Mucosa of descending colon (tissue), 3 donors: ENCODE measurements at places on chromosomes 11 and 22. TPM values are rescaled to one million over a fixed set of nuclear protein-coding genes. Genes with fewer than 3 reads are reported as not detected.

The CTSD gene
- total RNA-seq: 1,007 TPM

GRCh38 chr11:73398132-73398526 is 21.9 kb downstream of the RELT start:
- DNase-seq: no peak

GRCh38 chr22:27239520-27239919 is 562.0 kb downstream of the MN1 start:
- DNase-seq: no peak

DNA sequence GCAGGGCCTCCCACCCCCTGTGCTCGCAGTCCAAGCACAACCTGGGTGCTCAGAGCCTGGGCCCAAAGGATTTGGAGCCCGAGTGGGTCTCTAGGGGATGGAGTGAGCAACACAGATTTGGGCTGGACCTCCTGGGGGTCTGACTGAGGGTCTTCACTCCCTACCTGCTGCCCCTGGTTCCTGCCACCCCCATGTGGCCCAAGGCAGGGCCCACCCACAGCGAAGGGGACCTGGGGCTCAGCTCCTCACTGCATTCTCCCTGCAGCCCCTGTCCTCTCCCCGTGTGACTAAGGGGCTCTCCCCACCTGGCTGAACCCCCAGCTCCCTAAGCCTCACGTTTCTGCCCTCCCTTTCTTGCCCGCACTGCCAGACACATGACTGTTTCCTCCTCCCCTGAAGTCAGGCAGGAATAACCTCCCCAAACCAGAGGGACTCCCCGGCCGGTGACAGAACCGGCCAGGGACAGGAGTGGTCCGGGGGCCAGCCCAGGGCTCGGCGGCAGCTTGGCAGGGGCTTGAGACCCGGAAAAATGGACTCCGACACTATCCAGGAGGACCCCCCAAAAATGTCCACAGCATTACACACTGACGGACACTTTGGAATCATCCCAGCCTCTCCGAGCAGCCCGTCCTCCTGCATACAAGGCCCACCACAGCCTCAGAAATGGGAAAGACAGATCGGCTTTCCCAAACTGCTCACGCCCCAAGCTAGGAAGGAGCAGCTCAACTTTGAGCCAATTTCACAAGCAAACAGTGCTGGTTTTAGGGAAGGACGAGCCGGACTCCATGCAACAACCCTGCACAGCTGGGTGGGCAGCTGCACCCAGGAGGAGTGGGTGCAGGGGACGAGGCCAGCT is 57.8 kb downstream of the BRD1 start:
- DNase-seq: no peak

- DNase-seq: no peak
Observed at GRCh38 chr11:99671808-99672409, 651.2 kb downstream of the CNTN5 start.

DNA sequence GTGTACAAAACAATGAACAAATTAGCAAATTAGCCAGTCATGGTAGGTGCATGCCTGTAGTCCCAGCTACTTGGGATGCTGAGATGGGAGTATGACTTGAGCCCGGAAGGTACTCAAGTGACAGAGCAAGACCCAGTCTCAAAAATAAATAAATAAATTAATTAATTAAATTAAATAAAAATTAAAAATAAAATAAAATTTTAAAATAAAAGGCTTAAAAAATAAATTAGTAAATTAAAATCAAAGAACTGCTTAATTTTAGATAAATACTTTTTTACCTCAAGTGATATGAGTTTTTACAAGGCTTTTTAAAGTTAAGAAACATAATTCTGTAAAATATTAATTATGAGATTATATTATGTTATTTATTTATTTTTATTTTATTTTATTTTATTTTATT is 50.9 kb upstream of the TSPAN18 start:
- no peak for DNase-seq

- no peak for DNase-seq
Observed at GRCh38 chr11:117859488-117860112, 16.9 kb downstream of the FXYD6 start.

DNA sequence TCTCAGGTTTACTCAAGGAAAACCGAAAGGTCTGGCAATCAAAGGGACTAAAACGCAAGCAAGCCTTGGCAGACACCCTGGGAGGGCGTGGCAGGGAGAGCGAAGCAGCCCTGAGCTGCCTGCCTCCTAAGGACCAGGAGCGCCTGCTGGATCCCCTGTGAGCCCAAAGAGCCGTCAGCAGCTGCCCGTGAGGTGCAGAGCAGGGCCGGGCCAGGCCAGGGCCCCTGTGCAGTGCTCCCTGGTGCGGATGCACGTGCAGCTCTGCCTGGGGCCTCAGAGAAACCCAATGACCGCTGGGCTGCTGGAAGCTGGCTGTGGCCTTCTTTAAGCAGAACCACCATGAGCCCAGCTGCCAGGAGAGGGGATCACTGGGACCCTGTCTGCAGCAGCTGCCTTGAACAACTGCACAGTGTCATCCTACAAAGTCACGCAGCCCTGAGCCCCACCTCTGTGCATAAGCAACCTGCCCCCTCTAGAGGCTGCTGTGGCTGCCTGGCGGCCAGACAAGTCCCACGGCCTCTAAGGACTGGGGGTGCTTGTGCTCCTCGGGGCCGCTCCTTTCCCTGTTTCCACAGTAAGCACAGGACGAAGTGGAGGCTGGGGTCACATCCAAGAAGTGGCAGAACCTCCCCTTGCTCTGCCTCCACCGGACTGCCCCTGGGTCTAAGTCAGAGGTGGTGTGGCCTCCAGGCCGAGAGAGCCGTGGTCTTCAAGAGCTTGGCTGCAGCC is 29.1 kb upstream of the COMT start:
- DNase-seq: no peak

- DNase-seq: no peak
Observed at GRCh38 chr22:46057246-46058090, 80.5 kb upstream of the WNT7B start.

DNA sequence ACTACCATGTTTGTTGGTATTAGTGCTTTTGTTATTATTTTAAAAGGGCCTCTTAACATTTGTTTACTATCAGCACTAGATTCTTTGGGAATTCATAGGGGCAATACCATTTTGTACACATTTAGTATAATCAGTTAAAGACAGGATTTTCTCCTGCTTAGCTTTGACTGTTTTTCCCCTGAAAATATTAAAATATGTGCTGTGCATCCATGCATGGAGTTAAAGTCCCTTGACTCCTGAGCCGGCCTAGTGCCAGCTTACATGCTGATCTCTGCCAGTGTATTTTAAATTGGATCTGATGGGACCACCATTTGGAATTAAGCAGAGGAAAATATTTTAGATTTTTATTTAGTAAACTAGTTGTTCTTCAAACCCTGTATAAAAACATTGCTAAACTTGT is 161.4 kb downstream of the METTL15 start:
- no peak for DNase-seq

GRCh38 chr22:37515901-37516300 is 3.3 kb downstream of the CARD10 start:
- no peak for DNase-seq
